Activated T-cell treated with anti-CD3 and anti-CD28 coated beads, Interleukin-2, amount 50 U/mL, for 72 hours (primary cell): ENCODE measurements at places on chromosomes 5 and 9. TPM values are rescaled to one million over a fixed set of nuclear protein-coding genes. Genes with fewer than 3 reads are reported as not detected.

GRCh38 chr9:37437621-37438020 lies 15.1 kb downstream of the GRHPR start:
- H3K4me1 ChIP-seq: no peaks in the 10 kb centered on the region
- H3K27ac ChIP-seq: no peak overlapping the region
- peaks cover 6% of the 10 kb centered on the region for H3K36me3 ChIP-seq
- no peaks in the 10 kb centered on the region for H3K27me3 ChIP-seq

DNA sequence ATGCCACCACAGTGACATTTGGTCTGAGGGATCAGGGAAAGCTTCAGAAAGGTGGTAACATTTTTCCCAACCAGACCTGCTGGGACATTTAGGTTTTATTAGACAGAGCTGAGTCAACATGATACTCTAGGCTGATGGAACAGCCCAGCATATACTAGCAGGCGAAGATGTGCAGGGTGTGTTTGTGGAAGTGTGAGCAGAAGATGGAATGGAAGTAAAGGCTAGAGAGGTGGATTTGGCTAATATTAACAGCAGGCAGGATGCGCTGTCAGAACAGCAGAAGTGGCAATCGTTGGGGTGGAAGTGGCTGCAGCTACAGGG lies 340.6 kb downstream of the ASTN2 start:
- H3K27me3 ChIP-seq: no peaks in the 10 kb centered on the region
- peaks cover 2% of the 10 kb centered on the region for H3K36me3 ChIP-seq
- no peak overlapping the region for H3K4me3 ChIP-seq
- no peak for DNase-seq
- H3K27ac ChIP-seq: no peak overlapping the region

GRCh38 chr5:138870611-138871010 lies 4.5 kb downstream of the LRRTM2 start:
- no peaks in the 10 kb centered on the region for H3K36me3 ChIP-seq
- peaks cover 34% of the 10 kb centered on the region for H3K4me1 ChIP-seq
- peak overlapping the region; percentile 83 for H3K4me3 ChIP-seq
- peaks cover 39% of the 10 kb centered on the region for H3K27me3 ChIP-seq

- H3K27ac ChIP-seq: no peak overlapping the region
- no peak for DNase-seq
- no peaks in the 10 kb centered on the region for H3K4me1 ChIP-seq
- H3K36me3 ChIP-seq: no peaks in the 10 kb centered on the region
Observed at GRCh38 chr9:102986425-102986824, 8.7 kb upstream of the CYLC2 start.

- H3K4me1 ChIP-seq: peaks cover 52% of the 10 kb centered on the region
- no peak overlapping the region for H3K4me3 ChIP-seq
- no peaks in the 10 kb centered on the region for H3K36me3 ChIP-seq
Observed at GRCh38 chr5:123546657-123547056, 34.7 kb downstream of the CSNK1G3 start.

- H3K27ac ChIP-seq: peak overlapping the region; percentile 70
- H3K36me3 ChIP-seq: no peaks in the 10 kb centered on the region
- H3K4me3 ChIP-seq: no peak overlapping the region
- no peaks in the 10 kb centered on the region for H3K4me1 ChIP-seq
- no peaks in the 10 kb centered on the region for H3K27me3 ChIP-seq
Observed at GRCh38 chr5:163310997-163311396, 126.4 kb upstream of the CCNG1 start.

Gene PCDH1
- 0.25 TPM for total RNA-seq

Gene SLC45A2
- total RNA-seq: not detected

Gene CYLC2
- total RNA-seq: not detected

Gene EGFLAM
- total RNA-seq: not detected
